ENCODE measurements at places on chromosomes 12 and 14.

- no peak for DNase-seq
These were observed 166.3 kb upstream of the RTL1 start for GRCh38 chr14:101069666-101070362.

GRCh38 chr12:109861689-109862314 is 18.5 kb downstream of the GLTP start:
- no peak for DNase-seq

DNA sequence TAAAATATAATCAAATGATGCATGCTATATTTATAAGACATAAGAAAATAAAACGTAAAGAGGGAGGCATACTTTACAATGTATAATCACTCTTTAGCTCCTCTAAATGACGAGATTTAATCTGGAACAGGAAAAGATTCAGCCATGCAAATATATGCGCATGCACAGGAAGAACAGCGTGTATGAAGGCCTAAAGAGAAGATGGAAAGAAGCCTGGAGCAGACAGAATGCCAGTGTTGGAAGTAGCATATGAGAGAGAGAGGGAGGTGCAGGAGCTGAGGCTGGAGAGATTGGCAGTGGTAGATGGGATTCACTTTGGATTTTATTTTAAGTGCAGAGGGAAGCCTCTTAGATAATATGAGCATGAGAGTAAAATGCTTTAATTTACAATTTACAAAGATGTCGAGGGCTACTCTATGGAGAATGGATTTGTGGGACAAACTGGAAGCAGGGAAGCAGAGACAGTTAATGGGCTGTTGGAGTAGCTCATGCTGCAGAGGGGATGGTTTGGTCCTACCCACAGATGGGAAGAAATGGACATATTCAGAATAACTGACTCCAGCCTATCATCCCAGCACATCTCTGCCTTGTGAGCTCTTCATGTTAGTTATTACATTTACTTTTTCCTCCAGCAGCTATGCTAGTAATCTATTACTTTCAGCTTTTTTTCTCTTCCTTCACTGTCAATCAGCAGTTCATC is 411.1 kb downstream of the TMTC2 start:
- no peak for DNase-seq

DNA sequence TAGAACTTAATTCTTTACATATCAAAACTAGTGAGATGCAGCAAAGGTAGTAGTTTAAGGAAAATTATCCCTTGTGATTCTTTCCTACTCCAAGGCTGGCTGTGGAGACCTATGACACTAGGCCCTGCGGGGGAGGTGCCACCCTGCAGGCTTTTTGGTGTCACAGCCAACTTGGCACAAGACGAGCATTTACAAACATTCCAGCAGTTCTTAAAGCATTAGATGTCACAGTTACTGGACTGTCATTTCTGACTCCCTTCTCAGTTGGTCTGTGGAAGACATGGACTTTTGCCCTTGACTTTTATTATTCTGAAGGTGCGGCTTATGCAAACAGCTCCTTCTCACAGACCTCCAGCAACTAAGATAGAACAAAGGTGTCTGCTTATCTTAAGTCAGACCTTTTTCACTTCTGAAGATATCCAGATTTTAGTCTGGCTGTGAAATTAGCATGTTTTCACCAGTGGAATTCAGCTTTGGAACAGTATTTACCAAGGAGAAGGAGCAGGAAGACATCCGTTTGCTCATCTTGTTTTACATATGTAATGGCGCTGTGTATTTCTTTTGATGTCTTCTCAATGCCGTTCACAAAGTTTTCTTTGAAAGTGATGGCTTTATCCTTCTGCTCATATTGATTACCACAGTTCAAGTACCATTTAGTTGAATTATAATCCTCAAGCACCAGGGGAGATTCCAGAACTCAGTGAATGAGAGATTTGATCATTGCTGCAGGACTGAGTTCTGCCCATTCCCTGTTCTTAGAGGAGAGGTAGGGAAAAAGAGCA is 17.9 kb downstream of the SRGAP1 start:
- DNase-seq = no peak

DNA sequence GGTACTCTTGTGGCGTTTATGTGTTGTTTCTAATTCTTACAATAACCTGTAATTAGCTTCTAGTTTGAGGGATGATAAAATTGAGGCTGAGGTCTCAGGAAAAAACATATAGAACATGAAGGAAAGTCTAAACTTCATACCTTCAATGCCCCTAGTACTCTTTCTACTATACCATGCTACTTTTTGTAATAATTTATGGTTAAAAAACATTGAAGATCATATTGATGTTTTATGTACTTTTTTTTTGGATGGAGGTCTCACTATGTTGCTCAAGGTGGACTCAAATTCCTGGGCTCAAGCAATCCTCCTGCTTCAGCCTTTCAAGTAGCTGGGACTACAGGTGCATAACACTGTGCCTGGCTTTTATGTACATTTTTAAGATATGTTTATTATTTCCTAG is 13.8 kb downstream of the G2E3 start:
- DNase-seq = no peak

DNA sequence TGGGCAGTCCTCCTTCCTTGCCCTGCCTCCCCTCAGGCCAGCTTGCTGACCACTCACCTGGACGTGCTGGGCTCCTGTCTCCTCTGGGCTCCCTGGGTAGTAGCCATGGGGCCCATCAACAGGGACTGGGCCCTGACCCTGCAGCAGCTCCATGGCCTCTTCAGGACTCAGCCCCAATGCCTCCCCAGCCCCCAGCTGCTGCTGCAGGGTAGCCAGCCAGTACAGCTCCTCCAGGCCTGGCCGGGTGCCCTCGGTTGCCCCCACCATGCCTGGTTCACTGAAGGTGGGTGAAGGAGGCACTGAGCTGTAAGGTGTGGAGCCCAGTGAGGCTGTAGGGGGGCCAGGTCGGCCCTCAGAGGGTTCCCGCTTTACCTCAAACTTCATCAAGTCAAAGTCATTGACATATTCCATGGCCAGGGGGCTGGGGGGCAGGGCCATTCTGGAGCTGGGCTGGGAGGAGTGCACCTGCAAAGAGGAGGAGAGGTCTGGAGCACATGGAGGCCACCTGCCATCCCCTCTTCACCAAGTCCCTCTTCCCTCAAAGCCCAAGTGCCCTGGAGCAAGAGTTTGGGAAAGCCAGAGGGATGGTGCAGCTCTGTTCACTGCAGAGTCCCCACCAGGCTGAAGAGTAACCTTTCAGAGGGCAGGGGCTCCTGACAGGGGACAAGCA is 11.2 kb downstream of the CPNE6 start:
- no peak for DNase-seq

GRCh38 chr14:54728700-54729527 is 162.0 kb downstream of the SAMD4A start:
- DNase-seq = no peak

GRCh38 chr14:42877716-42878115 is 1271.0 kb downstream of the LRFN5 start:
- DNase-seq = no peak

- no peak for DNase-seq
These were observed 323.6 kb downstream of the ZFP36L1 start for GRCh38 chr14:68469208-68469713.

- no peak for DNase-seq
These were observed 98.0 kb downstream of the PPP2R5C start for GRCh38 chr14:101859538-101859902.

- no peak for DNase-seq
These were observed 180.3 kb downstream of the CALM1 start for GRCh38 chr14:90576981-90577660.

- no peak for DNase-seq
These were observed 111.9 kb downstream of the LGR5 start for GRCh38 chr12:71551529-71551928.

- no peak for DNase-seq
These were observed 29.5 kb upstream of the OSBPL8 start for GRCh38 chr12:76588881-76589565.

- DNase-seq = no peak
These were observed 281.0 kb upstream of the CRY1 start for GRCh38 chr12:107374161-107374840.

DNA sequence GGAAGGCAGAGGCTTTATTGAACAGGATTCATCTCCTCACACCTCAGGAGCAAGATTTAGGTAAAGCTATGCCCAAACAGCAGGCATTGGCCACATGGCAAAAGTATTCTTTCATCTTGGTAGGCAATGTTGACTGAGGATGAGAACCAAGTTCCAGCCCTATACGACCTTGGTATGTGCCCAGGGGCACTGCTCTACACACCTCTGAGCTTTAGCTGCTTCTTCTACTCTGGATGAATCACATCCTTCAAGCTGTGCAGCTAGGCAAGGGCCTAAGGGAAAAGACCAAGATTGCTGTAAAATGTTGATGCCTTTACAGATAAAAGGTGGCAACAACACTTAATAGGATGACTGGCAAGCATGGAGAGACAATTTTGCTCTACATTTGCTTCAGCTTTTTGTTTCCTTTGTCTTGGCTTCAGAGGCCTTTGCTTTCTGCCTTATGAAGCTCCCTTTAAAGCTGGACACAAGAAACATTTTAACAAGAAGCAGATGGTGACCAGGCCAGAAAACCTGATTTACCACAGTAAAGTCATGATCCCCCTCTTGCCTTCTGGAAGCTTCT is 183.3 kb upstream of the KITLG start:
- DNase-seq = no peak

DNA sequence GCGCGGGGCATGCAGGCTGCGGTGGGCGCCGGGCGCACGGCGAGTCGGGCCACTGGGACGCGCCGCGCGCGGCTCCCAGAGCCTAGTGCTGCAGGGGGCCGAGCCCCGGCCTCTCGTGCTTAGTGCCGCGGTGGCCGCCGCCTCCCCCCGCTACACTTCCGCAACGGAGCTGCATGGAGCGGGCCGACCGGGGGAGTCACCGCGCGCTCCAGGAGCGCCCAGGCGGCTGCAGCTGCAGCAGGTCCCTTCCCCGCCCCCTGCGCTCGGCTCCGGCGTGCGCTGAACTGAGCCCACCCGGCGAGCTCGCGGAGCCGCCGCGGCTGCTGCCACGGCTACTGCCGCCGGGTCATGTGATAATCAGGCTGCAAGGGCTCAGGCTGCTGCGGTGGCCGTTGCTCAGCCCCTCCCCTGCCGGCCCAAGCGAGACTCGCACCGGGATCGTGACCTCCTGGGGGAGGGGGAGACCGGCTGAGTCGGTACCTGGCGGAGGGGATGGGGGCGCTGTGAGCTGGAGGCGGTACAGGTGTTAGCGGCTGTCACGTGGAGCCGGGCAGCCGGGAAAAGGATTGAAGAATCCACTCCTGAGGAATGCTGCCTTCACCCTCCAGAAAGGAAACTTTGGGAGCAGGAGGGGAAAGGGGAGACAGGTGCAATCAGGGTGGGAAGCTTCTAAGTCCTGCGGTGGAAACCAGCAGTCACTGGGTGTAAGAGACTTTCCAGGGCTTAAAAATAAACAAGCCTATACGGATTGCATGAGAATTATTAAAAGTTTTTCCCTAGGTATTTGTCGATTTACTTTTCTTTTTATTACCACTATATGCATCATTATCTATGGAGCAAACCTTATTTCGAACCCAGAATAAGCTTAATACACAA is at the start of gene PPM1H:
PPM1H (minus strand) TSS at position 352 of the 876 bp plus-strand sequence. CDS start 414 bp downstream, outside the sequence.
- DNase-seq = no peak

- no peak for DNase-seq
These were observed 149.0 kb downstream of the PRKCH start for GRCh38 chr14:61470261-61470960.

- DNase-seq = no peak
These were observed 14.4 kb downstream of the PABPN1 start for GRCh38 chr14:23335623-23336022.

- DNase-seq = no peak
These were observed 183.5 kb upstream of the PLEKHG7 start for GRCh38 chr12:92519284-92519683.

DNA sequence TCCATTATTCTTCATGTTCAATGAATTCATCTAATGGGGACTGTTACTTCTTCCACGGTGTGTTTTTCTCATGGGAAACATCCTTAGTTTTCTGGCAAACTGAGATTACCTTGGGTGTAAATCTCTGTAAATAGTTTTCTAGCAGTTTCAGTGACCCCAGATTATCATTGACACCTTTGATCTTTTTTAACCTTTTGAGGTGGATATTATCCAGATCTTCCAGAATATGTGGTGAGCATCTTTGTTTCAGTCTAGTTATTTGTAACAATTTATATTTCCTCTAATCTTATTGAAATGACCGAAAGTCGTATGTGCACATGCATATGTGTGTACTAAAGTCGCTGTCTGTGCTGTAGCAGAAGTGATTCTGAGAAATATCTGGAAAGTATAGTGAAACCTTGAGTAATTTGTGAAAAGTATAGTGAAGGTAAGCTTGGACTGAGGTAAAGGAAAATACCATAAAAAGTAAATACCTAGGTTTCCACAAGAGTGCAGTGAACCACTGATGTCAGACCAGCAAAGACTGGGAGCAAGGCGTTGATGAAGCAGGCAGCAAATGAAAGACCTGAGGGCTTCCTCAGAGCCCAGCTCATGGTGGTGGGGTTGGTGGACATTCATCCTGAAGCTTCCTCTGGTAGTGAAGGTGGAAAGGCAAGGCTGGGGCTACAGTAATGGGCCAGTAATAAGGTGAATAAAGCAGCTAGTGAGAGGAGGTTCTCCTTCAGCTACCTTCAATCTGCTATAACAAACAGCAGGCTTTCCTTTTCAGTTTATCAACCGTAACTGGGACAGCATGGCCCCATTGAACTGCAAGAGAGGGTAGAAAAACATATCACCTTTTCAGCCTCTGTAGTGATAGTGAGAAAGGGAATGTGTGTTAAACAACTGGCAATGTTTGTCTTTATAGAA is 480.2 kb upstream of the FBXO33 start:
- no peak for DNase-seq

- peak; percentile 52 for DNase-seq
These were observed 1.1 kb downstream of the SYNE2 start for GRCh38 chr14:63853831-63854293.

- no peak for DNase-seq
These were observed 530 bp upstream of the NYNRIN start for GRCh38 chr14:24398293-24398652.

DNA sequence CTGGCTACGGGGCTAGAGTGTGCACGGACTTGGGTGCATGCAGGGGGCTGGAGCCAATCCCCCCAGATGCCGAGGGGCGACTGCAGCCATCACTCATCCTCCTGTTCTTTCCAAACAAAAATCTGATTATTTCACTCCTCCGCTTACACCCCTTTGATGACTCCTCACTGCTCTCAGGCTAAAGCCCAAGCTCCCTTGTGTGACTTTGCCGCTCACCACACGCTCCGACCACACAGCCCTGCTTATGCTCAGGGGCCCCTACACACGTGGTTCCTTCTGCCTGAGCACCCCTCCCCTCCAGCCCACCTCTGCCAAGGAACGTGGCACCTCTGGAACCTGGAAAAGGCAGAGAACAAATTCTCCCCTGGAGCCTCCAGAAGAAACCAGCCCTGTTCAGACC is 13.7 kb downstream of the CHFR start:
- no peak for DNase-seq

- DNase-seq = no peak
These were observed 752 bp downstream of the DACT1 start for GRCh38 chr14:58638231-58639197.

DNA sequence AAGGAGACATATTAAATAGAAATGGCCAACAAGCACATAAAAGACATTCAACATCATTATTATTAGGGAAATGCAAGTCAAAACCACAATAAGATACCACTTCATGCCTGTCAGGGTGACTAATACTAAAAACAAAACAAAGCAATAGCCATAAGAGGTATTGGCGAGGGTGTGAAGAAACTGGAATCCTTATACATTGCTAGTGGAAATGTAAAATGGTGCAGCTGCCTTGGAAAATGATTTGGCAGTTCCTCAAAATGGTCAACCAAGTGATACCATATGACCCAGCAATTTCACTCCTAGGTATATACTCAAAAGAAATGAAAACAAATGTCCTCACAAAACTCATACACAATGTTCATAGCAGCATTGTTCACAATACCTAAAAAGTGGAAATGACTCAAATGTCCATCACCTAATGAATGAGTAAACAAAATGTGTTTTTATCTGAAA is 27.0 kb downstream of the GPR135 start:
- DNase-seq = no peak

GRCh38 chr12:52835271-52836041 is 1.3 kb upstream of the KRT79 start:
- DNase-seq = no peak

All from tibial nerve (tissue), 4 donors.